Kidney glomerular epithelial cell (primary cell): ENCODE measurements at places on chromosomes 13 and 19.

DNA sequence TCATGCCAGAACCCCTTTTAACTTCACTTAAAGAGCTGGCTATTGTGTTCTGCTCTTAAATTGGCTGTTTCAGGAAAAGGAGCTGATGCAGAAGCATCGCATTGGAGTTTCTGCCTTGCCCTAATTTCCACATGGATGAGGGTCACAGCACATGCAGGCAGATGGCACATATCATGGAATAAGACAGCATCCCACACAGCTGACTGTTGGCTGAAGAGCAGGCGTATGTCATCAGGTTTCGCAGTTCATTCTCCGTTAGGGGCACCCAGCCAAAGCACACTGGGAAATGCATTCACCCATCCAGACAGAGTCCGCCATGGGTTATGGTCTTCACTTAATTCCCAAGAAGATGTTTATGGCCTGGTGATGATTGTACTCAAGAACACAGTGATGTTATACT is 572.5 kb downstream of the LIG4 start:
- peak; percentile 3 for DNase-seq

GRCh38 chr19:57946316-57946715 is 1.2 kb downstream of the ZNF256 start:
- DNase-seq: no peak

DNA sequence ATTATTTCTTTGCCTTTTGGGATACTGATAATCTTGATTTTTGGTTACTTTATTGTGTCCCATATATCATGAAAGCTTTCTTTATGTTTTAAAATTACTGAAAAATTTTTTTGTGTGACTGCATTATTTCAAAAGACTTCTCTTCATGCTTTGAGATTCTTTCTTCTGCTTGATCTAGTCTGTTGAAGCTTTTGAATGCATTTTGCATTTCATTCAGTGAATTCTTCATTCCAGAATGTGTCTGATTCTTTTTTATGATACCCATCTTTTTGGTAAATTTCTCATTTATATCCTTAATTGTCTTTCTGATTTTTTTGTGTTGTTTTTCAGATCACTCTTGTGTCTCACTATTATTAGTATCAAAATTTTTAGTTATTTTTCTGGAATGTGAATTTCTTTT is 210.1 kb downstream of the GGACT start:
- no peak for DNase-seq

GRCh38 chr13:97934590-97934989 is 18.9 kb upstream of the IPO5 start:
- DNase-seq: no peak

DNA sequence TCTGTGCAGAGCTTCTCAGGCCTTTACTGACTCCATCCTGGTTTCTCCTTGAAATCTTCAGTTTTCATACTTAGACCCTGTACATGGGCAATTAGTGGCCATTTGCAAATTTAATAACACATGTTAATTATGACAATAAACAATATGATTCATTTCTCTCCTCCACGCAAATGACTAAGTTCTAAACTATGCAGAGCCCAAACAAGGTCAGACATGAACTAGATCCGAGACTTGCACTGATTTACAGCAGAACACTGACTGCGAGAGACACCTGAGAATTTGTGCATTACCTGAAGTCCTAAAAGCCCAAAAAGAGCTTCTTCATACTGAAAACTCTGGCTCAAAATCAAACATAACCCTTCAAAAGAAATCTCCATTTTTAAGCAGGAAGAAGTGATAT is 521.8 kb downstream of the MYO16 start:
- no peak for DNase-seq

GRCh38 chr13:112592647-112593046 is 4.7 kb upstream of the TUBGCP3 start:
- no peak for DNase-seq

DNA sequence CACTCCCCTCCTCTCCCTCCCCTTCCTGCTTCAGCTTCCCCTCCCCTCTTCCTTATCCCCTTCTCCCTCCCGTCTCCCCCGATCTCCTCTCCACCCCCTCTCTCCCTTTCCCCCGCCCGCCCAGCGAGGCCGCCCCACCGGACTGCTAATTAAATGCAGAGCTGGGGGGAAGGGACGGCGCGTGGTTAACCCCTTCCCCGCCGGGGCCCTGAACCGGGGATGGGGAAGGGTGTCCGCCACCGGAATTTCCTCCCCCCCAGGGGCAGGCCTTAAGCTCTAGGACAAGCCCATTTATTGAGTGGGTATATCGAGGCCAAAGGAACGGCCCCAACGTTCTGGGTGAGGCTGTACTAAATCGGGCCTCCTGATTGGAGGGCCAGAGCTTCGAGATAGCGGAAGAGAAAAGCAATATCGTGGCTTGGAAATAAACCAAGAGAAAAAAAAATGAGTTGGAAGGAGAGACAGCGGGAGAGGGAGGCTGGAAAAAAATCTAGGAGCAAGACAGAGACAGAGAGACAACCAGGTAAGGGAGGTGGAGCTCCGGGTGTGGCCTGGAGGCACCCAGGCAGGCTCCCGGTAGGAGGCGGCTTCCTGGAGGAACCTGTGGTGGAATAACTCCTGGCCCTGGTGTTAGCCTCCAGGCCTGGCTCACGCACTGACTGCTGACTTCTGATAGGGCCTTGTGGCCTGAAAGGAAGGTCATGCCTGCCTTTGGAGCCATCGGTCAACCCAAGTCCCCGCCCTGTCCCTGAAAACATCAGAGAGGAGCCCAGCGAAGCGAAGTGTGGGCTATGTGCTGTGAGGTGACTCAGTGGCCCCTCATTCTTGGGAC is 11.6 kb upstream of the JUND start:
- no peak for DNase-seq

DNA sequence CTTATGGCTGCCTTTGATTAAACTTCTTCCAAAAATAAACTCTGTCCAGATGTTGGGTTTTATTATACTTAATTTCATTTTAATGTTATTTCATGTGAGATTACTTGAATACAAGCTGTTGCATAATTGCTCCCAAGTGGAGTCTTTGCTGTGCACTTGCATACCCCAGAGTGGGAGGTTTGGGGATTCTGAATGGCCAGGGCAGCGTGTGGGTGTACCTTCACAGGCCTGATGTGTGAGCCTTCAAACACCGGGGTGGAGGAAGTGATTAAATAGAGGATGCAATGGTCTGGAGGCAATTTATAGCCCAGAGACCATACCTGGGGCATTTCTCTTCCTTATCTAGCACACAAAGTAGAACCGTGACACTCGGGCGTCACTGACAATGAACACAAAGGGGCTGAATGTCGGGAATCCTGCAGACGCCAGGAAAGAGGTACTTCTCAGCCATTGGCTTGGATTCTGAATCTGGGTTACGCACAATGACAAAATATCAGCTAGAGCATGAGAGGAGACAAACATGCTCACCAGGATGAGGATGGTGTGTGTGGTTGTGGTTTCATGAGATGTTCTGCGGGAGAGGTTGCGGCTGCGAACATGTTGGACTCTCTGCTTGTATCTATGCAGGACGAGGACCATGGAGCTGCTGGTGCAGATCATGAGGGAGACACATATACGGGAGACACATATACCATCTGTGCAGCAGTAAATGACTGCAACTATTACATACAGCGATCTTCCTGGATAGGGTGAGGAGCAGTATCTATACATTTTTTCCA is 7.1 kb upstream of the LILRA5 start:
- no peak for DNase-seq
